ENCODE measurements at places on chromosomes 1 and 21.

GRCh38 chr21:27586326-27586725 lies 619.4 kb upstream of the ADAMTS5 start:
- no peak for DNase-seq

GRCh38 chr1:169878498-169878897 lies 15.2 kb downstream of the SCYL3 start:
- no peak for DNase-seq

DNA sequence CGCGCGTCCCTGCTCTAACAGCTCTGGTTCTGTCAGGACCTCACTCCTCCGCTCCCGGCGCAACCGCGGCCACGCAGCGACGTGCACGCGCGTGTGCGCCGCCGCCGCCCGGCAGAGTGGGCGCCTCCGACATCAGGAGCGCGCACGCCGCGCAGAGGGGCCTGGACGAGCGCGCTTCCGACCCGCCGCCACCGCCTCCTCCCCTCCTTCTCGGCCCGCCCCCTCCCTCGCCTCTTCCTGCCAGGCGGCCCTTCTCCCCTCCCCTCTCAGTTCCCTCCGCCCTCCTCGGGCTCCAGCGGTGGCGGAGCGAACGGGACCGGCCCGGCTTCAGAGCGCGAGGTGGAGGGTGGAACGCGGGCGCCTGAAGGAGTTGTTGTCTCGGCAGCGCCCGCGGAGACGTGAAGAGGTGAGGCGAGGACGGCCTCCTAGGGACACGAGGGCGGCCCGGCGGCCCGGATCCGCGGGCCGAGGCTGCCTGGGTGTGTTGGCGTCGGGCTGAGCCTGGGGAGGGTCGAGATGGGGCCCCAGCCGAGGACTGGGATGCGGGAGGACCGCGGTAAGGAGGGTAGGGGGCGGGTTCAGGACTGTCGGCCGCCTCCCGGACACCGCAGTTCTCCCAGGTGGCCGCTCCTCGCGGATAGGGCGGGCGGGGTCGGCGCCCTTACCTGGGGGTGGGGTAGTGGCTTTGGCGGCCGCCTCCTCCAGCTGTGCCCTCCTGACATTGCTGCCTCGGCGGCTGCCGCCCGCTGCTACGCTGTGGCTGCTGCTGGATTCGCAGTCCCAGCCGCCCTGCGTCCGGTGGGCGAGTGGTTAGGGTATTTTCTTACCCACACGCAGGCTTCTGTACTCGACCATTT lies at the start of gene RABGAP1L:
TSS of gene RABGAP1L (plus strand) at position 269 of the 857 bp plus-strand sequence.
- DNase-seq = peak; percentile 98

DNA sequence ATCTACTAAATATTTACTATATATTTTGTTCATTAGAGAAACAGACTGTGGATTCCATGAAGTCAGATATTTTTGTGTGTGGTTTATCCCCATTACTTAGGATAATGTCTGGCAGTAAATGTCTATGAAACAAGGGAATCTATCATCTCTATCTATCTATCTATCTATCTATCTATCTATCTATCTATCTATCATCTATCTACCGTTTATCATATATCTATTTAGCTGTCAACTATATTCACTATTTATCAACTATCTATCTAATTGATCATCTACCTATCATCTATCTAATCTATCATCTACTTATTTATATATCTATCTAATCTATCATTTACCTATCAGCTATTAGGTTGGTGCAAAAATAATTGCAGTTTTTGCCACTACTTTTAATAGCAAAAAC lies 255.7 kb downstream of the GRIK1 start:
- DNase-seq = no peak

DNA sequence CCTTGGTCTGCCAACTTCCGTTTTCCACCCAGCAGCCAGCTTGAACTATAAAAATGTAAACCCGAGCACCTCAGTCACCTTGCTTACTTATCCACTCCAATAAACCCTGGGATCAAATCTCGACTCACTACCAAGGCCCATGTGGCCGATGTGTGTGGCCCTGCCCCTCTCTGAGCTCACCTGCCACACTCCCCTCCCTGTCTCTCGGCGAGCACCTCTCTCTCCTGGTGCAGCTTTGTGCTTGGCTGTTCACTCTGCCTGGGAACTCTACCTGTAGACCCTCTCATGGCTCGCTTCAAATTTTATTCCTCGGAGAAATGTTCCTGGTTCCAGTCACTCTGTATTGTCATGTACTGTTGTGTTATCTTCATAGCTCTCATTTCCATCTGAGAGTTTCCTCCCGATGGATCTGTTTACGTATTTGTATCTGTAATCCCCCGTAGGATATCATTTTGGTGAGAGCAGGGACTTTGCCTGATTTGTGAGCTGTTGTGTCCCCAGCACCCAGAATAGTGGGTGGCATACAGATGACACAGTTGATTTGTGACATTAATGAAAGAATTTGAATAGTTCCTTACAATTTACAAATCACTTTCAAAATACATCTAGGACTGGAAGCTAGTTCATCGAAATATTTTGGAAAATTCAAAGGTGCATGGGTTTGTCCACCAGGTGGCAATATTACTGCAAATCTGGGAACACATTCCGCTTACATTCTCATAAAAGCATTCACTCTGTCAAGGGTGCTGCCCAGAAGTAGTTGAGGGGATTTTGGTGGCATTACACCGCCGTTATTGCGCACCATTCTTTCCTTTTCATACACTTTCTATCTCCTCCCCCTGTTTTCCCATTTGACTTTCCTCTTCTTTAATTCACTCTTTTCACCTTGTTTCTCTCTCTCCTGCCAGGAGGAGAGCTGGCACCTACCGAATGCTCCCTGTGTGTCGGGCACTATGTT lies 95.3 kb downstream of the ABCA4 start:
- DNase-seq = peak; percentile 71

DNA sequence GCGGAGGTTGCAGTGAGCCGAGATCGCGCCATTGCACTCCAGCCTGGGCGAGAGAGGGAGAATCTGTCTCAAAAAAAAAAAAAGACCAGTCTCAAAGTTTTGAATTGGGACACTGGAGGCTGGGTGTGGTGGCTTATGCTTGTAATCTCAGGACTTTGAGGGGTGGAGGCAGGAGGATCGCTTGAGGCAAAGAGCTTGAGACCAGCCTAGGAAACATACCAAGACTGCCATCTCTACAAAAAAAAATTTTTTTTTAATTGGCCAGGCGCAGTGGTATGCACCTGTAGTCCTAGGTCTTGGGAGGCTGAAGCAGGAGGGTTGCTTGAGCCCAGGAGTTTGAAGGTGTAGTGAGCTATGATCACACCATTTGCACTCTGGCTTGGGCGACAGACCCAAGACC lies 3.9 kb downstream of the ZBTB8B start:
- no peak for DNase-seq

GRCh38 chr1:227317523-227318015 lies 723 bp downstream of the CDC42BPA start:
- peak; percentile 63 for DNase-seq

DNA sequence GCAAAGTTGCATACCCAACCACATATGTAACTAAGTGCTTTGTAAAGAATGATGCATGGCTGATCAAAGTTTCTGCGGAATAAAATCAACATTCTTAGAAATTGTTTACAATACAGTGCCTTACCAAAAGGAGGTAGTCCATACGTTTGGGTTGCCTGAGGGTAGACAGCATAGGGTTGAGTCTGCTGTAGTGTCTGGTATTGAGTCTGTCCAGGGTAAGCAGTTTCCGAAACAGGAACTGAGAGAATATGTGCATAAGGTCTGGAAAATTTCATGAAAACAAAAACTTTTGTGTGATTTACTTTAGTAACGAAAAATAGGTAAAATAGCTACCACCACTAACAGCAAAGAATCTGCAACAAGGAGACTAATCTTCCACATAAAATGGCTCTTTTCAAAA lies 53.0 kb downstream of the EYA3 start:
- no peak for DNase-seq

DNA sequence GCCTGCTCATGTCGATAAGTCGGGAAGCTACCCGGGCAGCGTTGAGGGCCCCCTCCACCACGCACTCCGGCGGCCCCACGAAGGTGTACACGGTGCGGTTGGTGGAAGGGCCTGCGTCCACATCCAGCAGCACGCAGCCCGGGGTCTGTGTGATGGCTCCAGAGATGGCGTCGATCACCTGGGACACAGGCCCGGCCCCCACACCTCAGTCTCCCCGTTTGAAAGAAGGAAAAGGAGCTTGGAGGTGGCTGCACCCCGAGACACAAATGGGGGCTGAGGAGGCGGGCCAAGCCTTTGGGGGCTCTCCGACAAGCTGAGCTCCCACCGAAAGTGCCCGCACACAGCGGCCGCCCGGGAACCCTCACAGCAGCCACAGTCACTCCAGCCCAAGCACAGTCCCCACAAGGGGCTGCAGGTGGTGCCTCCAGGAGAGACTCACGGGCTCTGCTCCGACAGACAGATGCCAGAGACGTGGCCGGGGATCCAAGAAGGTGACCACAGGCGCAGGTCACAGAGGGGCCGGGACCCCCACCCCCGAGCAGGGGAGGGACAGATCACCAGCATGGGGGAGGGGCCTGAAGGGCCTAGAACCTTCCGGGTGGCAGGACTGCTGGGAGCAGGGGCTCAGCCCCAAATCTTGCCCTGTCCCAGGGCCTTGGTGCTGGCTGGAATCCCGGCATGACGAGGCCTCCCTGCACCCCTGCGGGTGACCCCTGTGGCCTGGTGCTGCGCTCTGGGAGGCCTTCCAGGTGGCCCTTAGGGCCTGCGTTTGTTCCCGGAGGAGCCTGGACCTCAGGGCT lies 1.0 kb downstream of the FTCD start:
- DNase-seq = peak; percentile 2

DNA sequence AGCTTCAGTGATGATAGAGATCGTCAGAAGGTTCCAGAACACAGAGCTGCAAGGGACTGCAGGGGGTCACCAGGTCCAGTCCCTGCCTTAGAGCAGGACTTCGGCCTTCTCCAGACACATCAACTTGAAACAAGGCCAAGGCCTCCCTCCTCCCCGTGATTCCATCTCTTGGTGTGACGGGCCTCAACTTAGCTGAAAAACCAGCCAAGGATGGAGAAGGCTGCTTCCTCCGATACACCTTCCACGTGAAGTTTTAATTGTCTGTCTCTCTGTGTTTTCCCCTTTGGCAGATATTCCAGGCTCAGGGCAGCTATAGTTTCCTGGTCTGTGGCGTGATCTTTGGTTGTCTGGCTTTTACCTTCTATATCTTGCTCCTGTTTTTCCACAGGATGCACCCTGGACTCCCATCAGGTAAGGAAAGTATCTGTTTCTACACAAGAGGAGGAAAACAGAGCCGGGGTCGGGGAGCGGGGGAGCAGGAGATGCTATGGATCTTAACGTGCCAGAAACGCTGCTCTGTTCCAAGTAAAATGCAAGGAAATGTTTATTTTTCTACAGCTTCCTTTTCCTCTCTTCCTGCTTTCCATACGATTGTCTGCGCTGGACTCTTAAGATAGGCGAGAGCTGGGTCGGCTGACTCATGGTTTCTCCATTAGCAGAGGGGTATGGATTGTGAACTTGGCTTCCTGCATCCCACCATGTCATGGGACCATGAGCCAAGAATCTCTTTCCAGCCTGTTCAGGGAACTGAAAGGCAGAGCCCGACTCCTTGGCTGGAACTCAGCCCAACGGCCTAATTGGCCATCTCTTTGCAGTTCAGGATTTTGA lies 32.8 kb downstream of the ELK4 start:
- DNase-seq = peak; percentile 88

GRCh38 chr1:230399321-230400006 lies 26.7 kb downstream of the PGBD5 start:
- DNase-seq = no peak

GRCh38 chr1:190170321-190170720 lies 307.3 kb downstream of the BRINP3 start:
- DNase-seq = peak; percentile 4

DNA sequence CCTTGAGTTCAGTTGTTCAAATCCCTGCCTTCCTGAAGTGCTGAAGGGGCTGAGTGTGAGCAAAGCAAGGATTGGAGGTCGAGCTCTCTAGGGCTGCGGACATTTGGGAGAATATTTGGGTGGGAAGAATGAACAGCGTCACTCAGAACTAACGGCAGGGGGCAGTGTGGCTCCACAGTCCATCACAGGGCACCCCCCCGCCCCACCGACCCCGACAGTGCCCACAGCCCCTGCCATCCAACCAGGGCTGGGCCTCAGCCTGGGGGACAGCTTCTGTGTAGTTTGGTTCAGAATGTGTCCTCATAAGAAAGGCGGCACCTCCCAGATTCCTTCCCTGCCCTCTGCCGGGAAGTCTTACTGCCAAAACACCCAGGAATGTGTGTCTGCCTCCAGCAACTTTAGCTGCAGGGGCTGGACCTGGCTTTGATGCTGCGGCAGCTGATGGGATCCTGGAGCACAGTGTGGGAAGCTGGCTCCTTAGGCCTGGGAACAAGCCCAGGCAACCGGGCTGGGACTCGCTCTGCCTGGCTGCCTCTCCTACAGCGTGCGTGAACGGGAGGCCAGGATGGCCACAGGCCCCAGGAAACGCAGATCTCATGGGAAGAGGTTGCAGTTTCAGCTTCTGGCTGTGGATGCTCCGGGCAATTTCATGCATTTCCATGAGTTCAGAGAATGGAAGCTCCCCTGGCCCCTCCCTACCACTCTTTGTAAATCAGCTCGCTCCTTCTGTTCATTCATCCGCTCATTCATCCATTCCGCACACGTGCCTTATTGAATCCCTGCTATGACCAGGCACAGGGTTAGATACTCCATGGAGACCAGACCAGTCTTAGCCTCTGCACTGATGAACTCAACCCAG lies 104.9 kb upstream of the TMPRSS2 start:
- peak; percentile 94 for DNase-seq

- DNase-seq = peak; percentile 29
Measured at GRCh38 chr1:173333581-173333980, 126.5 kb upstream of the TNFSF4 start.
